ENCODE measurements at places on chromosomes 16 and 17.
A peak's percentile ranks its signal among the peaks of the same experiment; 100 is the strongest.

- DNase-seq, result no peak
These were observed 6.4 kb downstream of the ZNF764 start for GRCh38 chr16:30551781-30552180.

DNA sequence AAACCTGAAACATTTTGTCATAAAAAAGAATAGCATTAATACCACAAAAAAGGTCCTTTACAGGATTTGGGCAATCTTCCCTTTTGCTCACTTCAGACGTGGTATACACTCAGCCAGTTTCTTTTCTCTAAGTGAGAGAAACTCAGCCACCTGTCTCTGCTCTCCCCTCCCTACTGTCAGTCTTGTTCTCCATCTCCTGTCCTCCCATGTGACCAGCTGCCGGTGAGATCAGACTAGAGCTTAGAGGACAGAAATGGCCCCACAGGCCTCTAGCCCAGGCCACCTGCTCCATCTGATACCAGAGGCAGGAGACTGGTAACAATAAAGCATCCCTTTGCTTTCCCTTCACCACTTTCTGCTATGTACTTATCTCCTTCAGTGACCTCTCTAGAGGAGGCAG lies 34.9 kb downstream of the CMC2 start:
- no peak for DNase-seq

- no peak for DNase-seq
These were observed 18.0 kb upstream of the JPH3 start for GRCh38 chr16:87584271-87584670.

DNA sequence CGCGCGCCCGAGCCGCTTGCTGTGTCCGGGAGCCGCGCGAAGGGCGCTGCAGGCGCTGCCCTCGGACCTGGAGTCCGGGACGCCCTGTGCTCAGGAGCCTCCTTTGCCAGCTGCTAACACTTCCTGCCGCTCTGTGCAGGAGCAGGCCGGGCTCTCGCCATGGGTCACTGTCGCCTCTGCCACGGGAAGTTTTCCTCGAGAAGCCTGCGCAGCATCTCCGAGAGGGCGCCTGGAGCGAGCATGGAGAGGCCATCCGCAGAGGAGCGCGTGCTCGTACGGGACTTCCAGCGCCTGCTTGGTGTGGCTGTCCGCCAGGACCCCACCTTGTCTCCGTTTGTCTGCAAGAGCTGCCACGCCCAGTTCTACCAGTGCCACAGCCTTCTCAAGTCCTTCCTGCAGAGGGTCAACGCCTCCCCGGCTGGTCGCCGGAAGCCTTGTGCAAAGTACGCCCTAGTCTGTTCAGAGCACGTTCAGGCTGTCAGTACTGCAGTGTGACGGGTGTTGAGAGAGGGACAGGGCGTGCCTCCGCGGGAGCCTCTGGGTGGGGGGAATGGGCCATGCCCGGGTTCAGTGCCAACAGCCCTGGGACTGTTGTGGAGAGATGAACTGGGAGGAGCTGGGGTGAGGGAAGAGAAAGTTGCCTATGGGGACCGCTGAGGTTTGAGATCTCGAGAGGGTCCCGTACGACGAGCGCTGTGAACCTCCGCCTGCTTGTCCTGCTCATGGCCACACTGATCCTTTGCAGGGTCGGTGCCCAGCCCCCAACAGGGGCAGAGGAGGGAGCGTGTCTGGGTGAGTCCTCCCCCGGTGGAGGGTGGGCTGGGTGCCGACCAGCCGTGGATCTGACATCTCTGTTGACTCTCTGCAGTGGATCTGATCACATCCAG lies 1.3 kb downstream of the ZNF276 start:
- peak; percentile 75 for DNase-seq

All from HT-29 (cell line).